ENCODE measurements at places on chromosomes 1 and 21.

GRCh38 chr1:216532251-216532798 is 109.1 kb upstream of the USH2A start:
- no peak for DNase-seq

DNA sequence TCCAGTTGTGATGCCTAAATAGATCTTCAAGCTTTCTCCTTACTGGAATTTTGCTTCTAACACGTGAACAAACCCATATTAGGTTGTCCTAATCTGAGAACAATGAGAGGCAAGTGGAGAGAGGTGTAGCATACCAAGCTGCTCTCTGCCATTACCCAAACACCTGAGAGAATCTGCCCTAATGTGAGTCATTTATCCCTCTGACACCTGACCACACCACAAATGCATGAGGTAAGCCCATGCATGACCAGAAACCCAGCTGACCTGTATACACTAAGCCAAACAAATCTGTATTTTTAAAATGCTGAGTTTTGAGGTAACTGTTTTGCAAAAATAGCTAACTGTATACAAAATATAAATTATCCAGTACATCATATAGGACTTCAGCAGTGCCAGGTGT is 1458.1 kb upstream of the B3GALT2 start:
- DNase-seq: no peak

- DNase-seq: no peak
These were observed 7.5 kb upstream of the ZNF648 start for GRCh38 chr1:182069028-182069466.

DNA sequence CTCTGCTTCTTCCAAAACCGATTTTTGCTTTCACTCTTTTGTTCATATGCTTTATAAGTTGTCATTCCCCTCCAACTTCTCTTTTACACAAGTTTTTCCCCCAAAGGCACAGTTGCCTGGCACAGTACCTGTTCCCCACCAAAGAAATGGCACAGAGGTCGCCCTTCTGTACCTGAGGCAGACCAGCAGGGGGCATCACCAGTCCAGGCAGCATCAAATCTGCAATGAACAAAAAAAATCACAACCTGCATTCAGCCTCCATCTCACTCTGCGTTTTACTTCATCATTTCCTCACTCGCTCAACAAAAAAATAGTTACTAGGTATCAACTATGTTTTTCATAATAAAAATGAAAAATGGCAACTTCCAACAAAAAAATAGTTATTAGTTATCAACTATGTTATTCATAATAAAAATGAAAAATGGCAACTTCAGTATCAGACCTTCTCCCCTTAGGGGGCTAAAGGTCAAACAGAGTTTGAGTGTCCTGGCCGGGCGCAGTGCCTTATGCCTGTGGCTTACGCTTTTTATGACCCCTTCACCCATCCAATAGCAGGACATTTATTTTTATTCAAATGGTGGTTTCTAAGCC is 4.1 kb downstream of the EIF2D start:
- DNase-seq: no peak

DNA sequence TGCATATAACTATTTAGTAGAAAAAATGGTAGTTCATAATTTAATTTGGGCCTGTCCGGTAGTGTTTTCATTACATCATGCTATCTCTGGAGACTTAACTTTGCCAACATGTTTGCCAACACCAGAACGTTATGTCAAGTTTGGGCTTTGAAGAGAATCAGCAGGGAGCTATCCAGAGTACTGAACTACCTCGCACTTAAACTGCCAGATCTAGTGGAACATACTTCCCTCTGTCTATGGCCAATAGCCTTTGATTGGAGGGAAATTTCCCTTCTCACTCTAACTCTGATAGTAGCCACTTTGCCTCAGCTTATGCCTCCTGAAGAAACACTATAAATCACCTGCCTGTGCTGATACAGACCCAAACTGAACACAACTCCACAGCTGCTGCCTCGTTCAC is 10.0 kb downstream of the LRRC53 start:
- peak; percentile 9 for DNase-seq

DNA sequence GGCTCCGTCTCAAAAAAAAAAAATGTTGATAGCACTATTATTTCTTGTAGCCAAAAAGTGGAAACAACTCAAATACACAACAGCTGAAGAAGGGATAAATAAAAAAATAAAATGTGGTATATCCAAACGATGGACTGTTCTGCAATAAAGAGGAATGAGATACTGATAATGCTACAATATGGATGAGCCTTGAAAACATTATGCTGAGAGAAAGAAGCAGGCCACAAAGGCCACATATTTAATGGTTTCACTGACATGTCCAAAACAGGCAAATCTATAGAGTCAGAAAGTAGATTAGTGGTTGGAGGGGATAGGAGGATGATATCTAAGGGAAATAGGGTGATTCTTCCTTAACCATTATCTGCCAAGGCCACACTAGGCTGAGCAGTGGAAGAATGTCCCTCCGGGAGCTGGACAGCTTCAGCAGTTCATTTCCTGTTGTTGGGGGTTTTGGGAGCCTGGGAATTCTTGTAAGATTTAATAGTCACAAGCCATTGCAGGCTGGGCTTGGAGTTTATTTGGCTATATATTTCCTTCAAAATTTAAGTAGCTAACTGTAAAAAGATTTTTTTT is 53.5 kb downstream of the ST3GAL3 start:
- no peak for DNase-seq

DNA sequence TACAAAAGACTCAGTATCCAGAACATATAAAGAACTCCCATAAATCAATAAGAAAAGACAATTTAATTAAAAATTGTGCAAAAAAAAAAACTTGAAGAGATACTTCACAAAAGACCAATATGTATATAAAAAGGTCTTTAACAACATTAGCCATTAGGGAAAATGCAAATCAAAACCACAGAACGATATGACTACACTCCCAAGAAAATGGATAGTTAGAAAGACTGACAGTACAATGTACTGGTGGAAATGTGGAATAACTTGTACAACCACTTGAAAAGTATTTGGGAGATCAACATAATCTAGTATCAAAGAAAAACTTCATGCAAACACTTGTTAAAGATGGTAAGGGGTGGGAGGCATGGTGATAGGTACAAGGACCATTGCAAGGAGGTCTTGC is 3.9 kb upstream of the CLCA1 start:
- no peak for DNase-seq

DNA sequence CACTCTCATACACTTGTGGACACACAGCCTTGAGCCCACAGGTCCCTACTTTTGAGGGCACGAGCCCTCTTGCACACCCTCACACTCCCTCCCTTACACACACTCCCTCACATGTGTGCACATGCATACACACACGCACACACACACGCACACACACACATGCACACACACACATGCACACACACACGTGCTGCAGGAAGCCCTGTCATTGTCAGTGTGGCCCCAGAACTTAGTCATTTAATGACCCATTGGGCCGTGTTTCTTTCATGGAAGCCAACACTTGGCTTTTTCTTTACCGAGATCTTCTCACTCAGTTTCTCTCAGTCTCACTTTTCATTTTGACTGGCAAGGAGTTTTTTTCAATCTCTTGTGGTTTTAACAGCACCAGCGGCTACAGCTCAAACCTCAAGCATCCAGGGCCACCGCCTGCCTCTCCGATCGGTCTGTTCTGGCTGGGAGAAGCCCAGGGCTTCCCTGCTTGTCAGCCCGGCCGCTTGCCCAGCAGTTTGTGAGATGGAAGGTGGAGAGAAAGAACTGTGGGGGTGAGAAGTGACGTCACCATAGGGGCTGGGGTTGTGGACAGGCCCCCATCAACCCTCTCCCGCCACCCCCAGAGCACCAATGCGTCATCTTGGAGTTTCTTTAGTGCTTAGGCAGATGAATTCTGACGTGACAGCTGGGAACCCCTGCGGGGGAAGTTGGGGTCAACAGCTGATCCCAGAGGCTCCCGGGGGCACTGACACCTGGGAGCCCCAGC is 15.8 kb upstream of the TNFRSF8 start:
- DNase-seq: no peak

DNA sequence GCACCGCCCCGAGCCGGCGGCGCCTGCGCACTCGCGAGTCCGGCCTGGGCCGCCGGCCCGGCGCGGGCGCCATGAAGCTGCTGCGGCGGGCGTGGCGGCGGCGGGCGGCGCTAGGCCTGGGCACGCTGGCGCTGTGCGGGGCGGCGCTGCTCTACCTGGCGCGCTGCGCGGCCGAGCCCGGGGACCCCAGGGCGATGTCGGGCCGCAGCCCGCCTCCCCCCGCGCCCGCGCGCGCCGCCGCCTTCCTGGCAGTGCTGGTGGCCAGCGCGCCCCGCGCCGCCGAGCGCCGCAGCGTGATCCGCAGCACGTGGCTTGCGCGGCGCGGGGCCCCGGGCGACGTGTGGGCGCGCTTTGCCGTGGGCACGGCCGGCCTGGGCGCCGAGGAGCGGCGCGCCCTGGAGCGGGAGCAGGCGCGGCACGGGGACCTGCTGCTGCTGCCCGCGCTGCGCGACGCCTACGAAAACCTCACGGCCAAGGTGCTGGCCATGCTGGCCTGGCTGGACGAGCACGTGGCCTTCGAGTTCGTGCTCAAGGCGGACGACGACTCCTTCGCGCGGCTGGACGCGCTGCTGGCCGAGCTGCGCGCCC is at the start of gene B3GALT6:
Gene B3GALT6, plus strand, starts transcription at position 30 of the 588 bp plus-strand sequence. Its CDS starts 42 bp downstream, at position 72.
- no peak for DNase-seq

- no peak for DNase-seq
These were observed 113.8 kb downstream of the RHOU start for GRCh38 chr1:228849011-228849541.

DNA sequence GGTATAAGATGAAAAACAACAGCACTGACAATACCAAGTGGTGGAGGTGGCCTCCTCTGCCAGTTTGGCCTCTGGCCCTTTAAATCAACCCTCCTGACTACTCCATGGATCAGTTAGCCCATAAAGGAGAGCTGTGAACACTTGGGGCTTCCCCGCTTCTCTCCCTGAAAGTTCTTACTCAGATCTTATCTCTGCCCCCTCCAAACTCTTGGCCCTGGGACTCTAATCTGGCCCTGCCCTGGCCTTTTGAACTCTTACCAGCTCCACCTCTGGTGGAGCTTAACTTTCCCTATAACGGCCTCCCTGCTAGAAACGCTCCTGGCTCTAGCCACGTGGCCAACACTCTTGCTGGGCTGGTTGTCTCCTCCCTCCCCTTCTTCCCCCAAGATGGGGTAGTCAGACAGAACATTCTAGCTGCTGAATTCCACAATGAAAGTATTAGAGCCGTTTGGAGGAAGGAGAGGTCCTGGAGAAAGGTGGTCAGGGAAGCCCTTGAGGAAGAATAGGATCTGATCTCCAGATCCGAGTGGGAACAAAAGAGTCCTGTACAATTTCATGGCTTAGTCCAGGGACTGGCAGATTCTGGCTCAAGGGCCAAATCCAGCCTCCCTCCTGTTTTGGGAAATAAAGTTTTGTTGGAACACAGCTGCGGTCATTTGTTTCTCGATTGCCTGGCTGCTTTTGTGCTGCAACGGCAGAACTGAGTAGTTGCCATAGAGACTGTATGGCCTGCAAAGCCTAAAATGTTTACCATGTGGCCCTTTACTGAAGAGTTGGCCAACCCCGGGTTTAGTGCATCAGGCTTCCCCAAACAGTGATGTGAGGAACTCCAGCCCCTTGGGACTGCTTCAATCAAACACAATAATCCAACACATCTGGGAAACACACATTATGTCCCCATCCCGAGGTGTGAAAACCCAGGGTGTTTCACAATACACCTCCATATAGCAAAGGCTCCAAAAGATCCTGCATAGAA is 9.5 kb upstream of the PIGR start:
- DNase-seq: peak; percentile 29

GRCh38 chr1:187408212-187409004 is 579.7 kb downstream of the PLA2G4A start:
- no peak for DNase-seq

- DNase-seq: no peak
These were observed 41.1 kb upstream of the KCNQ4 start for GRCh38 chr1:40742363-40743061.

DNA sequence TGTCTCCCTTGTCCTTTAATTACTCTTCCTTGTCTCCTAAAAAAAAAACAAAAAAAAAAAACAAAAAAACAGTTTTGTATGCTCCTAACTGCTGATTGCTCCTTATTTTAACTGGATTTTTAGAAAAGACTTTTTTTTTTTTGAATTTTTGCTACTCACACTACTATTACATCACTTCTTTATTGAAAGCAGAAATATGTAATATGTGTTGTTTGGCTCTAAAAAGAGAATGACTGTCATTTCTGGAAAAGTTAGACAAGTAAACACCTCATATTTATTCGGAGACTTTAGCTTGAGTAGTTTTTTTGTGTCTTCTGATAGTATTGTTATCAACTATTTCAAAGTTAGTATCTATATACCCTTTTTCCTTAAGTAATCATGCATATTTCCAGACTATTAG is 855.0 kb downstream of the USP25 start:
- no peak for DNase-seq

DNA sequence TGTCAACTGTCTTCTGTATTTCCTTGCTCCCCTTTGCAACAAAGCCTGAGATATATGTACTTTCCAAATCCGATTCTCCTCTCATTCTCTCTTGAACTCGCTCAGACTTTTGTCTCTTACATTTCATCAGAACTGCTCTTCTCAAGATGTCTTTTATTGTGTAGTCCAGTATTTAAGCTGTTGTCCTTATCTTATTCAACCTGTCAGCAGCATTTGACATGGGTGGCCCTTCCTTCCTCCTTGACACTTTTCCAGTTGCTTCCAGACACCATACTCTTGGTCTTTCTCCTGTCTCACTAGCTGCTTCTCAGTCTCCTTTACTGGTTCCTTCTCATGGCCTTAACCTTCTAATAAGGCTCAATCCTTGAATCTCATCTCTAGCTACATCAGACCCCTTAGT is 47.0 kb downstream of the TSNAX start:
- DNase-seq: no peak

- DNase-seq: no peak
These were observed 81.7 kb upstream of the TMPRSS2 start for GRCh38 chr21:41589620-41590175.

- no peak for DNase-seq
These were observed 1.9 kb downstream of the TRMT13 start for GRCh38 chr1:100134872-100135271.

GRCh38 chr1:169527451-169528214 is 41.9 kb upstream of the SLC19A2 start:
- no peak for DNase-seq

- no peak for DNase-seq
These were observed 13.9 kb downstream of the CELSR2 start for GRCh38 chr1:109263234-109263596.

GRCh38 chr1:234881893-234882771 is 246.5 kb downstream of the TOMM20 start:
- no peak for DNase-seq

DNA sequence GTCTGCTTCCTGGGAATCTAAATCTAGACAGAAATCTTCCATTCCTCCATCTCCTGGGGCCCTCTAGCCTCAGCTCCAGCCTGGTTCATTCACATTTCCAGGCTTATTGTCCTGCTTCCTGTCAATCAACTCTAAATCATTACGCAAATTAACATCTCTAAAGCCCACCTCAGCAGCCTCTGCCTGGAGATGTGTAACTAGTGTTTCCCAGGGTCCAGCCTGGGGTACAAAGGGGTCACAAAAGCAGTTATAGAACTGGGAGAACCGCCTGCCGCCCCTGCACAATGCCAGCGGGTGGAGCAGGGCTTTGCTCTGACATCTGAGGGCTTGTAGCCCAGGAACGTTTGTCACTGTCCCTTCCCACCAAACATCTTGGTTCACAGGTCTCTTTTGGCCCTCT is 373.5 kb downstream of the RRAGC start:
- no peak for DNase-seq
